ENCODE measurements at places on chromosomes 4 and X. TPM values are rescaled to one million over a fixed set of nuclear protein-coding genes. Genes with fewer than 3 reads are reported as not detected.

DNA sequence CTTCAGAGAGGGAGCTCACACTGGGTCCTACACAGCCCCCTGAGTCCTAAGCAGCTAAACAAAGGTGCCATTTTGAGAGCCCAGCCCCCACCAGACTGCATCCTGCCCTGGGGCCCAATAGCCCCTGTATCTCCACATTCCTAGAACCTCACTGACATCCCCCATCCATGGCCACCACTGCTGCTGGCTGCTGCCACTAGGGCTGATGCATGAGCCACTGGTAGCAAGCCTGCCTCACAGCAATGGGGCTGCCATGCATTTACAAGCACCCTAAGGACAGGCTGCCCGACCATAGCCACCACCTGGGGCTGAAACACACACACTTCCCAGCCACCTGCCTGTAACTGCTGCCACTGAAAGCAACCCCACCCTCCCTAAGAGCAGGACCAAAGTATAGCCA lies 26.5 kb upstream of the TRO start:
- DNase-seq = no peak

SLC10A3 gene
- 22.6 TPM for total RNA-seq

CCKAR gene
- 4.1 TPM for total RNA-seq

TMEM31 gene
- not detected for total RNA-seq

CFAP99 gene
- not detected for total RNA-seq

Data from Daoy (cell line).